Stimulated activated CD8-positive, alpha-beta memory T cell treated with anti-CD3 and anti-CD28 coated beads, Interleukin-2, amount 100 ng/mL, for 1 hour (primary cell): ENCODE measurements at places on chromosomes 13 and 19.

DNA sequence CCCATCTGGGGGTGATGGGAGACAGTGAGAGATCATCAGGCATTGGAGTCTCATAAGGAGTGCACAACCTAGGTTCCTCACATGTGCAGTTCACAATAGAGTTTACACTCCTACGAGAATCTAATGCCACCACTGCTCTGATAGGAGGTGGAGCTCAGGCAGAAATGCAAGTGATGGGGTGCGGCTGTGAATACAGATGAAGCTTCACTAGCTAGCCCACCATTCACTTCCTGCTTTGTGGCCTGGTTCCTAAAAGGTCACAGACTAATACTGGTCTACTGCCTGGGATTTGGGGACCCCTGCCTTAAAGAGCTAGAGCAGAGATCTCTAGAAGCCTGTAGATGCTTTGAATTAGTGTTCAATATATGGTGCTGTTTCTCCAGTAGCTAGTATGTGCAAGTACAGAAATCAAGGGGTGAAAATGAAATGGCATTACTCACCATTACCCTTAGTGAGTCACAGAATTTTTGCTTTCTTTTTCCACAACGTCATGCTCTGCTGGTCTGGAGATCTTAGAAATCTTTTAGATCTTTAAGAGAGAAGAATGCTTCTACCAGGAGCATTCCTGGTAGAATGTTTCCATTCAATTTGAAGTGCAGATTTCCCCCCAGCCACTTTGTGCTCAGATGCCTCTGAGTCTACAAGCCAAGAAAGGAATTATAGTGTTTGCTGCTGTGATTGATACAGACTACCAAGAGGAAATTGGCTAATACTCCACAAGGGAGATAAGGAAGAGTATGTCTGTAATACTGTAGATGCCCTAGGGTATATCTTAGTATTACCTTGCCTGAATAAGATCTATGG lies 2301.2 kb downstream of the PCDH9 start:
- DNase-seq = no peak

DNA sequence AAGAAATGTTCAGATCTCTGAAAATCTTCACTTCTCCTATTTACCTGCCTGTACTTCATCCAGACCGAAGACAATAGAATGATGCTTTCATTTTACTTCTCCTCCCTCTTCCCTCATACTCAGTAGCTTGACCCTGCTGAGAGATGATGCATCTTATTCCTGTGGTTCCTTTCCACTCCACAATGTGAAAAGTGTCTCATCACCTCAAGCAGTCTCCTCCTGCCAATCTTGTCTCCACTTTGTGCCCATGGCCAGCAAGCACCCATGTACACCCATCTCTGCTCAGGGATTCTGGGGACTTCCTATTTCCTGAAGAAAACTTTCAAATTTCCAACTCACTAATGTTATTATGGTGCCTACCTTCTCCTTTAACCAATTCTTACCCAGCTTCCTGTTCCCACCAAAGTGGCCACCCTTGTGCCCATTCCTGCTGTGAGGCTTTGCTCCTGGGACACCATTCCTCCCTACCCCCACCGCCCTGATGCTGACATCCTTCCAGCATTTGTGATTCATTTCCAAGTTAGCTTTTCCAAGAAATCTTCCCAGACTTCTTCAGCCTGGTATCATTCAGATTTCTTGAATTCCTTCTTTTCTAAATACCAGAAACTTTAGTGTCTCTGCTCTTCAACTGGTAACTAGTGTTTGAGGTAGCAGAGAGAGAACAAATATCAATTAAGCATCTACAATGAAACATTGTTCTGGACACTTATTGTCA lies 212.5 kb downstream of the POSTN start:
- DNase-seq = no peak

GRCh38 chr13:52864941-52865340 lies 16.5 kb upstream of the PCDH8 start:
- DNase-seq = no peak

GRCh38 chr13:95516021-95516420 lies 36.5 kb upstream of the CLDN10 start:
- no peak for DNase-seq

DNA sequence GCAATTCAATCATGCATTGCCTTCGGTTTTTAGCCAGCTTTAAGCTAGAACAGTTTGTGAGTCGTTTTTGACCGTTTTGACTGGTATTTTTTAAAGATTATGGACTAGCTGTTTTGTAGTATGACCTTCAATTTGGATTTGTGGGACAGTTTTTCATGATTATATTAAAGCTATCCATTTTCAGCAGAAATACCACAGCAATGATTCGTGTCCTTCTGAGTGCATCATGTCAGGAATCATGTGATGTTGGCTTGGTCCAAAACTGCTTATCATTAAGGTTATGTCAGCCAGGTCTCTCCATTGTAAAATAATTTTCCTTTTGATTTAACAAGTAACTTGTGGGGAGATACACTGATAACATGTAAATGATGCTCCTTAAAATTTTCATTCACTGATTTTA lies 229.0 kb downstream of the POSTN start:
- no peak for DNase-seq

DNA sequence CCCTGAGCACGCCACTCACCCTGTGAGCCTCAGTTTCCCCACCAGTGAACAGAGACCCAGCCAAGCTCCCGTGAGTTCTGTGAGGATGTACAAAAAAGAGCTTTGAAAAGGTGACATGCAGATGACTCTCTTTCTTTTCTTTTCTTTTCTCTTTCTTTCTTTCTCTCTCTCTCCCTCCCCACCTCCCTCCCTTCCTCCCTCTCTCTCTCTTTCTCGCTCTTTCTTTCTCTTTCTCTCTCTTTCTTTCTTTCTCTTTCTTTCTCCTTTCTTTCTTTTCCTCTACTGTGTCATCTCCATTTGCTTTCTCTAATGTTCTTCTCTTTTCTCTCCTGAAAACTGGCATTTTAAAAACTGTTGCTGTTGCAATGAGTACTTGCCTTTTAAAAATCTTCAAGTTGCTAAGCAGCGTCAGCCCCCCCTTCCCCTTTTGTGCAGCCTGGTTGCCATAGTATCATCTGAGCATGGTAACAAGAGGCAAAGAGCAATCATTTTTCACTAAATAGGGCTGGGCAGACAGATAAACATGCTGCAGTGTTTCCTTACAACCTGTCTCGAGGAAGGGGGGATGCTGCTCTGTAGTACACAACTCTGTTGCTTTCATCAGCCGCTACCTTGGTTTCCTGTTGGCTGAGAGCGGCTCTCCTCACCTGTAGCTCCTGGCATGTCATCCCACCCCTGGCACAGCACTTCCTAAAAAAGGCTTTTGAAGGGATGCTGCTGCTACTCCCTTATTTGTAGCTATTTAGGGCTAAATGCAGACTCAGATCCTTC lies 108.7 kb upstream of the MBNL2 start:
- no peak for DNase-seq

GRCh38 chr13:32889986-32890565 lies 126.1 kb upstream of the KL start:
- DNase-seq = no peak

DNA sequence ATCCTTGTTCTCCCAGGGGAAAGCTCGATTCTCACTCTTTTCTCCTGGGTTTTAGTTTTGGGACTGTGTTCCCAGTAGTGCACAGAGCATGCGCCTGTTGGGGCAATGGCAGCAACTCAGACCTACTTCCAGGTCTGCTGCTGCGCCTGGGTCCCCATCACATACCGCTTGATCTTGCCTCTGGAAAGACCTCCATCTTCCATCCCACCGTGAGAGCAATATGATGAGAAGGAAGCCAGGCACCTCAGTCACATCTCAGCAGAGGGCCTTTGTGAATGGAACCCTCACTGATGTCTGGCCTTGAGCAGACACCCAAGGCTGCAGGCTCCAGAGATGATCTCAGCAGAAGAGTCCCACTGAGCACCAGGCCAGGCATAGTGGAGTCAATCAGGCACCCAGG lies 176.8 kb upstream of the ZNF507 start:
- DNase-seq = no peak

- no peak for DNase-seq
These were observed 93.7 kb downstream of the TRPC4 start for GRCh38 chr13:37775871-37776270.

GRCh38 chr13:43431290-43431716 lies 355.5 kb downstream of the ENOX1 start:
- no peak for DNase-seq

- DNase-seq = no peak
These were observed 13.2 kb downstream of the PRR36 start for GRCh38 chr19:7860714-7861618.

DNA sequence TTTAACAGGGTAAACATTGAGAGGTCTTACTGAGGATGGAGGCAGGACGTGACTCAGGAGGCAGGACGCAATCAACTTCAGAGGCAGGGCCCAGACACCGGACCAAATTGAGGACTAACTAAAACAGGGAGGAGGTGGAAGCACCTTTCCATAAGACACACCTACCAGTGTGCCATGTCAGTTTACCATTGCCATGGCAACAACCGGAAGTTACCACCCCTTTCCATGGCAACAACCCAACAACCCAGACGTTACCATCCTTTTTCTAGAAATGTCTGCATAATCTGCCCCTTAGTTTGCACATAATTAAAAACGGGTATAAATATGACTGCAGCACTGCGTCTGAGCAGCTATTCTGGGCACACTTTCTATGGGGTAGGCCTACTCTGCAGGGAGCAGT lies 53.5 kb upstream of the SOX21 start:
- DNase-seq = no peak

DNA sequence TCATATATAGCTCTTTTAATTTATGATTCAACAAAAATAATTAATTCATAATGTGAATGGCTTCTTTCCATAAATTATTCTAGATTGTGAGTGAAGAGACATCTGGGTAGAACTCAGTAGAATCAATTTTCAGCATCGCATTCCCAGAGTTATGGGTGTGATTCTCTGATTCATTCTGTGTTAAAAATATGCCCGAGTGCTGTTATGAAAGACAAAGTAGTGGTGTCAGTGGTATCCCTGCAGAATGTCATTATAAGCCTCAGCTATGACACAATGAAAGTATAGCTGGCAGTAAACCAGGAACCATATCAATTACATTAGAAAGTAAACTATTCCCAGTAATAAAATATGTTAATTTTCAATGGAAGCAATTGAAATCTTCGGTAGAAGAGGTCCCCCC lies 480.5 kb upstream of the SLITRK1 start:
- DNase-seq = no peak

DNA sequence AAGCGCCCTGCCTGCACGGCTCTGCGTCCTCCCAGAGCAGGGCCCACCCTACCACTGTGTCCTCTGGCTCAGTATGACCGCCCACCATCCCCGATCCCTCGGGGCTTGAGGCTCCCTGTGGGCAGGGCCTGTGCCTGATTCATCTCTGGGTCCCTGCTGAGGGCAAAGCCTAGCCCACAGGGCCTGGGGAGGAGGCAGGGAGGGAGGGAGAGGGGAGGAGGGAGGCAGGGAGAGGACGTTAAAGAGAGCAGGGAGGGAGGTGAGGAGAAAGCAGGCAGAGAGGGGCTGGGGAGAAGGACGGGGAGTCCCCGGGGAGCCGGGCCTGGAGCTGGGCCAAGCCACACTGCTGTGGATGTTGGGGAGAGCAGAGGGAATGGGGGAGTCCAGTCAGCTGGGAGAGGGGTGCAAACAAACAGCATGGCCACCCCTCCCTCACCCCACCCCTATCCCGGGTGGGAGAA lies 4.0 kb upstream of the ERFL start:
- DNase-seq = no peak

DNA sequence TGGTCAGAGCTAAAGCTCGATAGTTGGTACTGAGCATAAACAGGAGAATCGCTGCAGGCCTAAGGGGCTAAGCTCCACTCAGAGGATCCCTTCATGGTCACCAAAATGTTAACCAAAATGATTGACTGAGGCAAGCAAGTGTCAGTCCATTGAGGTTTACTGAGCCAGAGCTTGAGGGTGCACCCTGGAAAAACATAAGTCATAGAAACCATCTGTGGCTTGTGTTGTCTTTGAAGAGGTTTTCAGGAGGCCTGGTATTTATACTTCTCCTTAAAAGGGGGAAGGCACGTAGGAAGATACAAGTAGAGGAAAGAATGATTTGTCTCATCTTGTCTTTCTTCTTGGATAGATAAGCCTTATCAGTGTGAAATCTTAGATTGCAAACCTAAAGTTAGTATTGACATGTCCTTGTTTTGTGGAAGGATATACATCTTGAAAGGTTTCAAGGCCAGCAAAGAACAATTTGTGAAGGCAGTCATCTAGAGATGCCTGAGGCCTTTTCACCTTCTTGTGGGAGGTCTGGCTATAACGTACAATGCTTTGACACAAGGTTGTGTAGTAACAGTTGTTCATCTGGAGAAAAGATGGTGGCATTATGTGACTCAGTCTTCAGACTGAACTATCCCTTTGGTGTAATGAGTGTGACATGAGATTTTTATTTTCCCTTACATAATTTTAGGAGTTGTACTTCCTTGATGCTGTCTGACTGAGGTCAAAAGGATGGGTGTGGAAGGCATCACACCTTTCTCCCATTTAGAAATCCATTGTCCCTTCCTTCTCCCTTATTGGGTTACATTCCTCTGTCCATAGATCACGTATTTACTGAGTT lies 14.7 kb upstream of the CEACAM6 start:
- no peak for DNase-seq

- DNase-seq = no peak
These were observed 7.2 kb downstream of the TMEM255B start for GRCh38 chr13:113766035-113766800.

DNA sequence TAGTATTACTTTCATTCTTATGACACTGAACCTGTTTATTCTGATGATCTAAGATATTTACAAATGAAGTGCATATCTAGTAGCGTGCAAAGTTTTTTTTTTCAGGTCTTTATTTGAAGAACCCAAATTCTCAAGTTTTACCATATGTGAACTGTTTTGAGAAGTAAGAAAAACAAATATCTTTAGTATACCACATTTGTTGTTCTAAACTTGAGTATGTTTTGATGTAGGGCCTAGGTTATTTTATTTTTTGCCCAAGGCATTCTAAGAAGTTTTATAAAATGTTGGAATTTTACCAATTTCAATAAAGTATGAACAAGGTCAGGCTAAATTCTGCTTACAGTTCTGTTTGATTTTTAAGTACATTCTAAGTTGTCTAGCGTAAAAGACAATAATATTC lies 213.5 kb downstream of the PCCA start:
- no peak for DNase-seq

DNA sequence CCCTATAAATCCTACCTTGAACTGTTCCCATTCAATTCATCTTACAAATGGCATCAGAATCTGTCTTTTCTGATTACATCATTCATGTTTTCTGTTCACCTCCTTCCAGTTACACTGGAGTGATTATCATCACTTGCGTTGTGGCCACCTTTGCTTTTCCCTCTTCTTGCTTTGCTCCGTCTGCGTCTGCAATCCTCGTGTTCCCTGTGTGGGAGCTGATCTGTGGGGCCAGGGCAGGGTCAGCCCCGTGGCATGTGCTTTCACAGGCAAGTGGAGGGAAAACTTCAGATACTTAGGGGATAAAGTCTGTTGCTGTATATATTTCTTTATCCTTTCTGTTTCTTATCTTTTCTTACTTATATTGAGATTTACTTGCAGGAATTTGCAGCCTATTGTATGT lies 277.7 kb downstream of the SLC7A1 start:
- no peak for DNase-seq
